ENCODE measurements at places on chromosomes 5 and 9.

DNA sequence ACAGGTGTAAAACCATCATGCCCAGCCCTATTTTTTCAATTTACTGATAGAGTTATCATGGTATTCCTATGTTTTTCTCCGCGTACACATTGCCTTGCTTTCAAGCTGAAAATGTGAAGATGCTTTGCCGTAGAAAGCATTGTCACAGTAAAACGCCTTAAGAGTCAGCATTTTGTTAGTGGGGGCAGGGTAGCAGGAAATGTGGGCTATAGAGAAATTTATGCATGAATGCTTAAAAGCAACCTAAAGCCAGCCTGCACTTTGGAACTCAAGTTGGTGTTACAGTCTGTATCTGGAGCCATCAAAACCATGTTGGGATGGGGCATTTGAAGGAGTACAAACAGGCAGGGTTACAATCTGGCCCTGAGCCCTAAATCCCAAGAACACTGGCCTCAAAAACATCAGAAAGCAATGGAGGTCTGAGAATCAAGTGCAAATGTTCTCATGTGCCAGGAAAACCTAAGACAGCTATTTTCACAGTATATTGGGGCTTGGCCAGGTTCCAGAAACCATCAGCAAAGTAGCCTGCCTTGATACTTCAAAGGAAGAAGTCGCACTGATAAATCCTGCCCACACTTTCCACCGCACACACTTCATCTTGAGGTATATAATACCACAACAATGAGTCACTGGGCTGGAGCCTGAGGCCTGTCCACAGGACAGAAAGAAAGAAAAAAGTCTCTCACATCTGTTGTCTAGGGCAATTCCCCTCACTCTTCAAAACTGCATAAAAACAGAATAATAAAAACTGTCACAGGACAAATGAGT, 313.8 kb downstream of the ENC1 start:
- DNase-seq, result peak; percentile 89

- no peak for DNase-seq
Measured at GRCh38 chr5:103973669-103974068, 411.1 kb upstream of the NUDT12 start.

DNA sequence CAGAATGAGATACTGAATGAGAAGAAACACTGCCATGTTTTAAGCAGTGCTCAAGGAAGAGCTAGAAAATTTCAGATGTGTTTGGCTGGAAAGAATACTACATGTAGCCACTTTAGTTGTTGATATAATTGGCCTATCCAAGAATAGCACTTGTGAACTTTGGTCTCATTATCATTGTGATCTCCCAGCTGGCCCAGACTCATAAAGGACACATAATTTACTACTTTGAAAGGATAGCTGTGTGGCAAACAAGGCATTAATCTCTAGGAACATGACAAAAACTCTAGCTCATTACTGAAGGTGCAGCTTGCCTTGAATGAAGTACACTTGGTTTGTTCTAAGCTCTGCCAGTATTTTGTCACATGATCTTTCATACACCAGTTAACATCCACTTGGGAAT, 356.3 kb downstream of the CSNK1G3 start:
- DNase-seq, result no peak

GRCh38 chr5:33043343-33043997, 332.3 kb downstream of the NPR3 start:
- no peak for DNase-seq

GRCh38 chr9:16928179-16928945, 57.9 kb upstream of the BNC2 start:
- no peak for DNase-seq

DNA sequence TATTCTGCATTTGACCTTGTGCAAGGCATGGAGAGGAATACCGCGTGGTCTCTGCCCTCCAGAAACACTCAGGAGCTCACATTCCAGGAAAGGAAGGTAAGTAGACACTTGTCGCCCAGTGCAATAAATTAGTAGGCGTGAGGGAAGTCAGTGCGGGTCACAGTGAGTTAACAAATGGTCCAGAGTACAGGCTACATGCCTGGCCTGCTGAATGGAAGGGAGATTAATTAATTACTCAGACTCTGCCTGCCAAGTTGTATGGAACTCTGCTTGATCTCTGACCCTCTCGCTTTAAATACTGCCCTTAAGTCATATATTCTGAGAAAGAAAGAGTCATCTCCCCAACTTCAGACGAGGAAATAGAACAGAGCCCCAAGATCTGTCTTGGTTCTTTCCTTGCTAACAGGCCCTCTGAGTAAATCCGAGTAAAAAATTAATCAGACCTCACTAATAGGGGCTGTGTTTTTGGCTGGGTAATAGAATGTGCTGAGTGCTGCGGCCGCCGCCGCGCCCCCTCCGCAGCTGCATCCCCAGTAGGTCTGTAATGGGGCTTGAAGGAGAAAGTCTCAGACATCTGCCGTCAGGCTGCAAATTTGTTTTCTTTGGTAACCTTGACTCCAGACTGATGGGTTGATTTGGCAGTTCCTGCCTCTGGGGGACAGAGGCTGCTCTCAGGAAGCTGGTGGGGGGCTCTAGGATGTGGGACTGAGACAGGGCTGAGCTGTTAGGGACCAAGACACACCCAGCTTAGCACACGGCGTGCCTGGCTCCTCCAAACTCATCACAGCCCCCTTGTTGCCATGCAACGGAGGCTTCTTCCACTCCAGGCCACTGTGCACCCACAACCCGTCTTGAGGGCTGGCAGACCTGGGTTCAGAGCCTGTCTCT, 144.4 kb downstream of the NSG2 start:
- no peak for DNase-seq
